AG08395 (cell line): ENCODE measurements at places on chromosomes 6 and 20.

GRCh38 chr6:122733259-122733658 is 46.3 kb upstream of the FABP7 start:
- DNase-seq, result no peak

DNA sequence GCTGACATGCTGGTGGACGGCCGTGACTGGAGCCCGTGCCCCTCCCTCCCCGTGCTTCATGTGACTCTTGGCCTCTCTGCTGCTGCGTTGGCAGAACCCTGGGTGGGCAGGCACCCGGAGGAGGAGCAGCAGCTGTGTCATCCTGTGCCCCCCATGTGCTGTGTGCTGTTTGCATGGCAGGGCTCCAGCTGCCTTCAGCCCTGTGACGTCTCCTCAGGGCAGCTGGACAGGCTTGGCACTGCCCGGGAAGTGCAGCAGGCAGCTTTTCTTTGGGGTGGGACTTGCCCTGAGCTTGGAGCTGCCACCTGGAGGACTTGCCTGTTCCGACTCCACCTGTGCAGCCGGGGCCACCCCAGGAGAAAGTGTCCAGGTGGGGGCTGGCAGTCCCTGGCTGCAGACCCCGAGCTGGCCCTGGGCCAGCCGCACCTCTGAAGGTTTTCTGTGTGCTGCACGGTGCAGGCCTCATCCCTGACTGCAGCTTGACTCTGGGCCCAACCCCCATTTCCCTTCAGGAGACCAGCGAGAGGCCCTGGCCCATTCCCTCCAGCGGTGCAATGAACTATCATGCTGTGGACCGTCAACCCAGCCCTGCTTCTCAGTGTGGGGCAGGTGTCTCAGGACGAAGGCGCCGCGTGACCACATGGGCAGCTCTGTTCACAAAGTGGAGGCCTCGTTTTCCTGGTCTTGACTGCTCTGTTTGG is 8.1 kb downstream of the NPBWR2 start:
- DNase-seq, result no peak

GRCh38 chr20:63552481-63553249 is 1.3 kb upstream of the FNDC11 start:
- no peak for DNase-seq

- DNase-seq, result peak; percentile 77
These were observed at the start of gene IER3 for GRCh38 chr6:30744054-30744805. IER3 (minus strand) TSS chr6:30744547; CDS start chr6:30744518, 29 bp downstream.

GRCh38 chr20:50343125-50343489 is 152.5 kb downstream of the CEBPB start:
- no peak for DNase-seq

- DNase-seq, result no peak
These were observed 296.7 kb downstream of the EYS start for GRCh38 chr6:65410309-65410708.

DNA sequence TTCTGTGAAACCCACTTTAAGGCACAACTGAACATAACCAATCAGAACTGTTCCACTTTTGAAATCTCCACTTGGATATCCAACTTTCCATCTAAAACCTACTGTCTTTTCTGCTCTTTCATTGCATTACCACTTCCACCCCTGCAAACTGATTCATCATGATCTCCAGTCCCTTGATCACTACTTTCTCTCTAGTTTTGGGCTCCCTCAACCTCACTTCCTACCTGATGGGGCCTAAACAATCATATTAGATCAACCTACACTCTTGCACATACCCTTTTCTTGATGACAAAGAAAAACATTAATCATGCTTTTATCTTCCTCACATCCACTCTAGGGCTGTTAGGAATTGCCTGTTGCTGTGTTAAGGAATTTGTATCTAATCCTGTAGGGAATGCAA is 137.6 kb downstream of the PDSS2 start:
- DNase-seq, result no peak

GRCh38 chr20:32244150-32244823 is 33.2 kb upstream of the KIF3B start:
- peak; percentile 6 for DNase-seq

GRCh38 chr6:117169781-117170281 is 95.5 kb upstream of the VGLL2 start:
- DNase-seq, result no peak

- no peak for DNase-seq
These were observed 66.9 kb downstream of the RIPOR3 start for GRCh38 chr20:50624351-50625016.

- DNase-seq, result no peak
These were observed 425.4 kb upstream of the RNF217 start for GRCh38 chr6:124536842-124537191.

- DNase-seq, result no peak
These were observed 65.4 kb upstream of the MAFB start for GRCh38 chr20:40754339-40754943.

DNA sequence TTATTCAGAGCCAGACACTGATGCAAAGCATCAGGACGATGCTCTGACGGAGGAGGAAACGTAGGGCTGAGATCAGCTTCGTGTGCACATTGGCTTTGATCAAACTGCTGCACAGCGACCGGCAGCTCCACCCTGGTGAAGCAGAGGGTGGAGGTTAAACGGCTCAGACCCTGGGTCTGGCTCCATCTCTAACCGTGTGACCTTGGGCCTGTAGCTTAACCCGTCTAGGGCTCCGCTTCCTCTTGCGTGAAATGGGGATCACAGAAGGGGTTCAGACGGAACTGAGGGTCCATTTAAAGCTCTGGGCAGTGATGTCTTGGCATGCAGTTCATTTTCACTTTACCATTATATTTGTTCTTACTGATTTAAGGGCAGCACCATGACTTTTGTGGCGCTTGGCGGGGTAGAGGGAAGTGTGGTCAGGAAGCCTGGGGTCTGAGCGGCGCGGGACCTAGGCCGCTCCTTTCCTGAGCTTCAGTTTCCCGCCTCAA is 644 bp downstream of the RBL1 start:
- peak; percentile 16 for DNase-seq

- DNase-seq, result no peak
These were observed 198.3 kb downstream of the ZNF217 start for GRCh38 chr20:53395188-53395923.

DNA sequence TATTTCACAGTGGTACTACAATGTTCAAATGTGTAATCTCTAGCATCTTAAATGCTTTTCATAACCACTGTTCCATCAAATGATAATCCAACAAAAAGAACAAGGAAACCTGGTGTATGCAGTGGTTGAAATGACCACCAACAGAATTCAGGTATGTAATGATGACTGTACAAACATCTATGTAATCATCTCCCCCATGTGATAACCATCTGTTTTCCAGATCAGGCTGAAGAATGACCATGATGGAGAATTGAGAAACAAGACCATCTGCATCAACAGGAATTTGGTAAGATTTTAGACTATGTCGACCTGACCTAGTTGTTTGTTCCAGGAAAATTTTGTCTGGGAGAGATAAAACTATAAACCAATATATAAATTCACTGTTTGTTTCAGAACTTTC is 81.3 kb upstream of the ASCC3 start:
- no peak for DNase-seq

DNA sequence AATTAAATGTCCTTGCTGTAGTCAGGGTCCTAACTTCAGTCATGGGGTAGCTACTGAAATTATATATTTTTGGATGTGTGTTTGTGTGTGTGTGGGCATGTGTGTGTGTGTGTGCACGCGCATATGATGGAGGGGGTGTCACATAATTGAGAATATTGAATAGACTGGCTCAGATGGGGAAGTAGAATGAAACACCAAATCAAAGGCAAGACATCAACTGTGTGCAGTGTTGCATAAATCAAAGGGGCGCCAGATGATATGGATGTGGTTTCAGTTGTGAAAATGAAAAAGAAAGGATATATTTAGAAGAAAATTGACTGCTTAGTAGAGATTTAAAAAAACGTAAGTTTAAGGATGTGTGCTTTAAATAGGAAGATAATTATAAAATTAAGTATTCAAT is 144.2 kb upstream of the CEP162 start:
- DNase-seq, result no peak

DNA sequence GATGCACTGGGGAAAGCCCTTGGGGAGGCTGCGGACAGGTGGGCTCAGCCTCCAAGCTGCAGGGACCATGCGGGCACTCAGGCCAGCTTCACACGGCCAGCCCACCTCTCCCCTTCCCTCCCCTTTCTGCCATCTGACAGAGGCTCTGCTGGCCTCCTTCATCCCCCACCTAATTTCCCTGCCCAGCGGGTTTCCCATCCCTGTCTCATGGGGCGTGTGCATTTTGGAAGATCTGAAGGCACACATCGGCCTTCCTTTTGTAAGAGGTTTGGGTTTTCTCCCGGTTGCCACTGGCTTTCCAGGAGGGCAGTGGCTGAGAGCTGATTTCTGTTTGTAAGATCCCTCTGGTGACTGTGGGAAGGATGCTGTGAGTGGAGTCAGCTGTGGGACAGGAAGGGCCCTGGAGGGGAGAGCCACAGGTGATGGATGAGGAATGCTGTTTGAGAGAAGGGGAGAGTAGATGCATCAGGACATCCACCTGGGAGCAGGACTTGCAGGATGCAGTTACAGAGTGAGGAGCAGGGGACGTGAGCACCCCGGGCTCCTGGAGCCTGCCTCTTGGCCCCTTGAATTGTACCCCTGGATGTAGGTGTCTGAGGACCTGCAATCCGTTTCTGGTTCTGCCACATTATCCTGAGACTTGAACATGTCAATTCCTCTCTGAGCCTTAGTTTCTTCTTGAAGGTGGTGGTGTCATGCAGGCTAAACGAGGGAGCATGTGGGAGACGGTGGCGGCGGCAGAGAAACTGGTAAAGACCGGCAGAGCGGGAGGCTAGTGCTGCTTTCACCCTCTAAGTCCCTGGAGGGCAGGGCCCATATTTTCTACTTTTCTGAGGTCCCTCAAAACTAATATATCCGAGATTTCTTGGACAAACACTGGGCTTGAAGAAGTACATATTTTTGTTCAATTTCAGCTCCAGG is 5.9 kb upstream of the TUBB1 start:
- DNase-seq, result no peak

DNA sequence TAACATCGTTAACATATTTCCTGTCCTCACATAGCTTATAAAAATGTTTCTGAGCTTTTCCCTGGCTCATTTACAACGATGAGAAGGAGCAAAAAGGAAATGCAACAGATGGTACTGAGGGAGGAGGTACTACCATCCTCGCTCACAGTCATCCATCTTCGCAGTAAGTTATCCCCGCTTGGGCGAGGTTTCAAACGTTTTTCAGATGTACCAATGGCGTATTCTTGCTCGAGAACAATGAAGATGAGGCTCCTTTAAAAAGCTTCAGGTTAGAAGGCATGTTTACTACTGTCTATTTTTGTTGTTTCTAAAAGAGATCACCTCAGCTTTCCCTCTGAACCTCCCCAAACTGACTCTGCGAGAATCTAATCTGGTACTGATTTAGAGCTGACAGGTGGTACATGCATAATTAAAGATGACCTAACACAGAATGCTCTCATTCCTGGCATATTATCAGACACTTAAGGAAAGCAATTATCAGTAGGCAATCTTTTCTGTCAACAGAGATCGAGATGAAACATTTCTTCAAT is 178.7 kb downstream of the GJA10 start:
- DNase-seq, result no peak

DNA sequence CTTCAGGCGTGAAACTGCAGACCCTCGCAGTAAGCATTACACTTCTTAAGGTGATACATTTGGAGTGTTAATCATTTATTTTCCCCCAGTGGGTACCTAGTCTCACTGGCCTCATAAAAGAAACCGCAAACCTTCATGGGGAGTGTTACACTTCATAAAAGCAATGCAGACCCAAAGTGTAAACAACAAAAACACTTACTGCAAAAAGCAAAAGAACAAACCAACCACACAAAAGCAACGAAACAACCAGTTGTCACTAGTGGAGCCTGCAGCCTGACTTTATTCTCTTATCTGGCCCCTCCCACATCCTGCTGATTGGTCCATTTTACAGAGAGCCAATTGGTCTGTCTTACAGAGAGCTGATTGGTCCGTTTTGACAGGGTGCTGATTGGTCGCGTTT is 23.8 kb downstream of the LY86 start:
- DNase-seq, result no peak

GRCh38 chr6:155894758-155895157 is 439.1 kb upstream of the NOX3 start:
- no peak for DNase-seq

DNA sequence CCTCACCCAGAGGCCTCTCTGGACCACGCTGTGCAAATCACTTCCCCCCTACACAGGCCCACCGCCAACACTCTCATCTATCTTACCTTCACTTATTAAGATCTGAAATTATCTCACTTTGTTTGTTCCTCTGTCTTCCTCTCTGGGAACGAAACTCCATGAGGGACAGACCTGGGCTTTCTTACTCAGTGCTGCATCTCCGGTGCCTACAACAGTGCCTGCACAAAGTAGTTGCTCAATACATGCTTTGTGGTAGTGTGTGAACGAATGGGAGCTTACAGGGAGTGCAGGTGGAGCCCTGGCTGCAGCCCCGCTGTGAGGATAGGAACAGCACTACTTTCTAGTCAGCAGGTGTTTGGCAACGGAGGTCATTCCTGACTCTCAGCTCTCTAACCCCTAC is 5.3 kb downstream of the CASS4 start:
- no peak for DNase-seq

DNA sequence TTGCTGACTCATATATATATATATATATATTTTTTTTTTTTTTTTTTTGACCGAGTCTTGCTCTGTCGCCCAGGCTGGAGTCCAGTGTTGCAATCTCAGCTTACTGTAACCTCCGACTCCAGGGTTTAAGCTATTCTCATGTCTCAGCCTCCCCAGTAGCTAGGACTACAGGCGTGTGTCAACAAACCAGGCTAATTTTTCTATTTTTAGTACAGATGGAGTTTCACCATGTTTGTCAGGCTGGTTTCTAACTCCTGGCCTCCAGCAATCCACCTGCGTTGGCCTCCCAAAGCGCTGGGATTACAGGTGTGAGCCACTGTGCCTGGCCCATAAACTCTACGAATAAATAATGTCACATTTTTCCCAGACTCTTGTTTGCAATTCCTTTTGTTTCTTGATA is 4.8 kb downstream of the LRP11 start:
- no peak for DNase-seq

DNA sequence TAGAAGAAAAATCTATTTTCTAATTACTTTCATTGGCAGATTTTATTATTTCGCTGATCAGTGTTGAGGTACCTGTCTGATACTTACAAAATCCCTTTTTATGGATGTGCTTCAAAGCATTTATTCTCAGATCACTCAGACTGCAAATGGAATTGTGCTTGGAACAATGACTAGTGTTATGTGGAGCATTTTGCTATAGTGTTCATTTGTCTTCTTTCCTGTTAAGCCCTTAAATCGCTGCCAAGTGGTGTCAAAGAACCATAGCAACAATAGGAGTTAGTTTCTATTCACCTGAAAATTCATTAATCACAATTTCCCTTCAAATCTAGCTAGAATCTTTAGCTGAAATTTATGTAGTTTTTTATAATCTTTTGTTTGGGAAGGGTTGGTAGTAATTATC is 29.8 kb downstream of the SMPDL3A start:
- DNase-seq, result no peak

DNA sequence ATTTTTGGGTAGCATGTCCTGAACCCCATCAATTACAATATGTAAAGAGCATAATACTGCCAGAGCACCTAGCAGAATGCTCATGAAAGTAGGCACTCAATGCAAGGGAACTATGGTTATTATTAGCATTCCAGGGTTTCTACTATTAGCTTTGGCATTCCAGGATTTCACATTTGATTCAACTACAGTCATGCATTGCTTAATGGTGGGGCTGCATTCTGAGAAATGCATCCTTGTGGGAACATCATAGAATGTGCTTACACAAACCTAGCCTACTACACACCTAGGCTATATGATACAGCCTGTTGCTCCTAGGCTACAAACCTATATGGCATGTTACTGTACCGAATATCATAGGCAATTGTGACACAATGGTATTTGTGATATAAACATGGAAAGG is 247.8 kb downstream of the CD83 start:
- peak; percentile 26 for DNase-seq
